ENCODE measurements at places on chromosomes 5 and 9.

- peak; percentile 16 for DNase-seq
These were observed 555.3 kb upstream of the PTGER4 start for GRCh38 chr5:40124367-40124766.

DNA sequence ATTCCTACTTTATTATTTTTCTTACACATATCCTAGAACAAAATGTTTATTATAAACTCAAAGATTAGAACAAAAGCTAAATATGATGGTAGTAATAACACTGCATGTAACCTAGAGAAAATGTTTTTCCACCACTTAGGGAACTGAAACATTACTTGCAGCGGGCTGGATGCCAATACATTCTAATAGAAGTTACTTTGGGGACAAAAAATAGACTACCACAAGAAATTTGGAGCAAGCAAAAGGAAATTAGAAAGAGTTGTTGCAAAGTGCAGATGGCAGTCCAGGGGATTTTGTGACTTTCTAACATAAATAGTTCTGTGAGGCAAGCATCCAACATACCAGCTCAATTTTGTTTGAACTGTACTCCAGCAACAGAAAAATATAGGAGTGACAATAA lies 255.3 kb upstream of the GRIN3A start:
- no peak for DNase-seq

DNA sequence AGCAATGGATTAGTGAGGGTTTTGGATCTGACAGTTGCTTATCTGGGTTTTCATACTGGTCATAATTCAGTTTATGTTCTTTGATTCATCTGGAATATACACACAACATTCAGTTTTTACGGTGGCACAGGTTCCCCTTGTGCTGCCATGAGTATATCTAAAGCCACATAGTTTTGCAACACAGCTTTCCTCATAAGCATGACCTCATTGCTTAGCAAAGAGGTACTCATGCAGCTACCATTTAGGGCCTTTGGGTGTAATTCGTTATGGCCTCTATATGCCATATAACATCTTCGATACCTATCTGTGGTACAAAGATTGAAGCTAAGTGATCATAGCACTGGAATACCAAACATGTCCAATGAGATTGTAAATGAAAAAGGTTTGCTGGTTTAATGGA lies 2.9 kb upstream of the RBM22 start:
- DNase-seq: no peak

GRCh38 chr9:107862881-107863280 lies 373.3 kb upstream of the KLF4 start:
- DNase-seq: no peak

GRCh38 chr9:88391921-88392320 lies 3.7 kb downstream of the SPIN1 start:
- DNase-seq: no peak

GRCh38 chr5:115892021-115892420 lies 50.3 kb downstream of the AP3S1 start:
- no peak for DNase-seq

Data from EL (cell line).